Airway epithelial cell (primary cell): ENCODE measurements at places on chromosomes 1 and 21. TPM values are rescaled to one million over a fixed set of nuclear protein-coding genes. Genes with fewer than 3 reads are reported as not detected.

OR2T11 gene
- total RNA-seq: not detected in 2 replicates

WNT3A gene
- 0.14 and 0.28 TPM in 2 replicates for total RNA-seq

PLA2G2C gene
- total RNA-seq: not detected in 2 replicates

C1orf141 gene
- not detected in 2 replicates for total RNA-seq

PLEKHN1 gene
- 13.5 and 16.1 TPM in 2 replicates for total RNA-seq

C1QC gene
- total RNA-seq: not detected in 2 replicates

PRR9 gene
- total RNA-seq: not detected in 2 replicates

GRIK3 gene
- not detected in 2 replicates for total RNA-seq

TRPM2 gene
- total RNA-seq: not detected in 2 replicates

KIF17 gene
- total RNA-seq: 0.21 and 0.74 TPM in 2 replicates
